Activated CD4-positive, alpha-beta T cell treated with anti-CD3 and anti-CD28 coated beads, Interleukin-2, Interleukin-6, amounts not matched to agents 100 ng/mL and 50 ng/mL, durations not matched to agents 16 hours and 8 hours (primary cell): ENCODE measurements at places on chromosomes 3 and 15.

- no peak for DNase-seq
These were observed 46.1 kb downstream of the C2CD4A start for GRCh38 chr15:62112616-62113593.

- DNase-seq = no peak
These were observed 22.2 kb downstream of the MME start for GRCh38 chr3:155102329-155102728.

DNA sequence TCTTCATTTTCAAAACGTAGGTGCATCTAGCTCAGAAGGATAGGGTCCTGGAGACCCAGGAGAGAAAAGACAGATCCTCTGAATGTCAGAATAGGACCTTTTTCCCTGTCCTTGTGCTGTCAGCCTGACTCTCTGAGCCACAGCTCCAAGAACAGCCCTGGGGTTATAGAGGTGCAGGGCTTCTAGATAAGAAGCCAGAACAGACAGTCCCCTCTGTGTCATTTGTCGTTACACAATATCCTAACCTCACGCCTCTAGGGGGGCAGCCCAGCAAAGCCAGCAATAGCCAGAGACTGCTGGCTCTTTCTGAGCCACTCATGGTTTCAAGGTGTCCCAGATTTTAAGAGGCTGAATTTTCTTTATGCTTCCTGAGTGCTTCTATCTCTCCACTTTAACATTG, 153.2 kb upstream of the THBS1 start:
- DNase-seq = no peak

- DNase-seq = no peak
These were observed 41.5 kb downstream of the SPRED1 start for GRCh38 chr15:38294126-38294525.

- no peak for DNase-seq
These were observed 91.1 kb downstream of the WNT7A start for GRCh38 chr3:13788522-13789424.

- no peak for DNase-seq
These were observed 45.8 kb downstream of the SMAD3 start for GRCh38 chr15:67110958-67111864.

- DNase-seq = no peak
These were observed 130.8 kb upstream of the SNTN start for GRCh38 chr3:63521657-63522056.

DNA sequence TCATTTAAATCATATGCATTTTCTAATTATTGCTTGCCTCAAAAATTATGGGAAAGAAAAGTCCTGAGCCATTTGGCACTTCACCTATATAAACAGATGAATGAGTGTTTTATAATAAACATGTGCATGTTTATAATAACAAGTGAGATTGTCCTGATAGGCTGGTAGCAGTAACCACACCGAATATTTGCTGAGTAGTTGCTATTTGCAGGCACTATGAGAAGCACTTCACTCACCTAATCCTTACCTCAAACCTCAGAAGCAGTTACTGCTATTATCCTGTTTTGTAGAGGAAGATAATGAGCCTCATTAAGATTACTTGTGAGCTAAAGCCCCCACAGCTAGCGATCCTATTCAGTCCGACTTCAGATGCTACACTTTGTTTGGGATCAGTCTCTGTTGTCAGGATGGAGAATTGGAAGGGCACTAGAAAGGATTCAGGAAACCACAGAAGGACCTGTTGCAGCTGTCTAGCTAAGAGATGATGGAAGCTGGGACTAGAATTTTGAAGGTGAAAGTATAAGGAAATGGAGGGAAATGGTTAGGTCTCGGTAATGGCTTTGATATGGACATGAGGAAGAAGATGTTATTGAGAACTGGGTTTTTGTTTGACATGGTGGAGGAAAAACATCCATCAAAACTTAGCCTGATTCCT, 28.4 kb upstream of the MAGI1 start:
- no peak for DNase-seq

- DNase-seq = no peak
These were observed 14.8 kb downstream of the LOXL1 start for GRCh38 chr15:73941044-73941443.

DNA sequence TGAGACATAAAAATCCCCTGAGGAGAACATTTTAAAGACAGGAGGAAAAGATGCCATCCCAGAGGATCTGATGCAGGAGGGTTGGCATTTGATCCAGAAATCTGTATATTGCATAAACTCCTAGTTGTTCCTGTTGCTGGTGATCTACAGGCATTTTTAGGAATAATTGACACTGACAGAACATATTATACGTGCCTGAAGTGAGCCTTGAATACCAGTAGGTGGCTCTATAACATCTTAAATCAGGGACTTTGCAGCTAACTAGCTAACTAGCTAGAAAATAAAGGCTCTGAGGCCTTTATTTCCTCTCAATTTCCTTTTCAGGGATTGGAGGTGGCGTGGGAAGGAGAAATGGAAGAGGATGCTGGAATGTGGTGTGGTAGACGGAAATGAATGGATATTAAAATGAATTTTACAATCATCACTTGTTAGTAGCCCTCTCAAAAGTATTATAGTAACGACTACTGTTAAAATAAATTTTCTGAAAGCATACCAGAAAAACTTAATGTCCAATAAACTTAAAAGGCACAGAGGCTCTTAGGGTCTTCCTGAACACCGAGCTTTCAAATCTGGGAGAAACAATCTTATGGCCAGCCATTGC, 73.8 kb upstream of the ZBED2 start:
- peak; percentile 59 for DNase-seq
